ENCODE measurements at places on chromosomes 3 and 15.

- DNase-seq: no peak
Measured at GRCh38 chr3:14322667-14323295, 79.6 kb upstream of the SLC6A6 start.

- DNase-seq: no peak
Measured at GRCh38 chr15:36469311-36469966, 110.0 kb upstream of the CDIN1 start.

- DNase-seq: no peak
Measured at GRCh38 chr3:186268616-186269448, 93.2 kb downstream of the DGKG start.

- DNase-seq: no peak
Measured at GRCh38 chr3:274927-275326, 78.4 kb downstream of the CHL1 start.

GRCh38 chr15:93136606-93137005 is 47.6 kb upstream of the RGMA start:
- no peak for DNase-seq
